ENCODE measurements at places on chromosomes 5 and 9. TPM values are rescaled to one million over a fixed set of nuclear protein-coding genes. Genes with fewer than 3 reads are reported as not detected.

- H3K27ac ChIP-seq, result peak overlapping the region; percentile 91
- peaks cover 22% of the 10 kb centered on the region for H3K4me1 ChIP-seq
- H3K27me3 ChIP-seq, result peaks cover 8% of the 10 kb centered on the region
- H3K36me3 ChIP-seq, result peaks cover 13% of the 10 kb centered on the region
- peak overlapping the region; percentile 81 for H3K4me3 ChIP-seq
These were observed 1.8 kb downstream of the ZBTB34 start for GRCh38 chr9:126862104-126862761.

DNA sequence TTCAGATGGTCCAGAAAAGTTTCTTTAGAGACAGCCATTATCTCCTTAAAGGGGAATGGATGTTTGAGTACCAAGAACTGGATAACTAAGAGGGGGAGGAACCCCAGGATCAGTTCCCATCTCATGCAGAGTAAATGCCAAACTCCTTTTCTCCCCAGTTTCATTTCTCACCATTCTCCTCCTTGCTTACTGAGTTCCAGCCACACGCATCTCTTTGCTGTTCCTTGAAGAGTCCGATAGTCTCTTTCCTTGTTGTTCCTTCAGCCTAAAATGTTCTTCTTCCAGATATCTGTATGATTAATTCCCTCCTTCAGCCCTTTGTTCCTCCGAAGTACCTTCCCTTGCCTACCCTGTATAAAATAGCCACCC, 30.0 kb downstream of the KDM4C start:
- H3K27ac ChIP-seq, result no peak overlapping the region
- H3K4me3 ChIP-seq, result no peak overlapping the region
- peaks cover 9% of the 10 kb centered on the region for H3K4me1 ChIP-seq
- H3K27me3 ChIP-seq, result no peaks in the 10 kb centered on the region

DNA sequence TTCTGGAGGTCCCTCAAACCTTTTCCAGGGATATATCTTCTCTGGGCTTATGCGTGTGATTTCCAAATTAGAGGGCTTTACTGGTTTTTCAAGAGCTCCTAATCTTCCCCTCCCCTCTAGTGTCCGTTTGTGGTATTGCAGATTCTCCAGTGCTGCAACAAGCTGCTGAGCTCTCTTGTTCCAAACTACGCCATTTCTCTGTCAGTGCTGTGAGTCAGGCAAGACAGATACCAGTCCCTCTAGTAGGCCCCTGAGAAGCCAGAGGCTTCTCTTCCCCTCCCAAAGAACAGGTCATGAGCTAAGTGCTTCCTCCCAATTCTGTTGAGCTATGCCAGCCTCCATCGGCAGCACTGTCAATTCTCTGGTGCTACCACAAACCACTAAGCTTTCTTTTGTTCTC, 149.5 kb downstream of the FANCC start:
- no peak overlapping the region for H3K27ac ChIP-seq
- no peak overlapping the region for H3K4me3 ChIP-seq
- peaks cover 15% of the 10 kb centered on the region for H3K4me1 ChIP-seq

DNA sequence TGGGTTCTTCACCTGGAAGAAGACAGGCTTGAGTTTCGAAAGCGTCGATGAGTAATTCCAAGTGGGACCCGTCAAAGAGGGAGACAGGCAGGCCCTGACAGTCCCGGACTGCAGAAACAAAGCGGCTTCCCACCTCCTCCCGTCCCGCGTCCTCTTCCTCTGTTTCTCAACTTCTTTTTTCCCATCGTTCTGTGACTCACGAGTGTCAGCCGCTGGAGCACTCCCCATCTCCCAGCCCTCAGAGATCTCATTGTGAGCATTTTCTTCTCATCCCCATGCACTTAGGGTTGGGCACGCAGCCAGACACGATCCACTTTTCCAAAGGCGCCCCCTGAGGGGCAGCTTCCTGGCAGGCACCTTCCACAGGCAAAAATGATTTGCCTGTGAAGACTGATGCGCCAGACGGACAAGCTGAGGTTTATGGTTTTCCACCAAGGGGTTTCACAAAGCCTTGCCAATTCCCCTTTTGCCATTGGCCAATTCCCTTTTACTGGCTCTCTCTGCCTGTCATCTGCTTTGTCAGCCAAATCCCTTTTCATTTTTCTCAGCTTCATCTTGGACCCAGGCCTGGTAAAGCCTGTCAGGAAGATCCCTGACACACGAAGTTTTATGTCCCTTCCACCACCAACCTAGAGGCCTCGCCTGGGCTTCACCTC, 86.5 kb upstream of the ANKRD55 start:
- H3K27ac ChIP-seq, result peak overlapping the region; percentile 76
- H3K4me3 ChIP-seq, result no peak overlapping the region
- no peak for DNase-seq
- H3K4me1 ChIP-seq, result peaks cover 38% of the 10 kb centered on the region

- H3K27ac ChIP-seq, result peak overlapping the region; percentile 78
- no peak overlapping the region for H3K4me3 ChIP-seq
- H3K27me3 ChIP-seq, result no peaks in the 10 kb centered on the region
- no peak for DNase-seq
These were observed 698 bp upstream of the LCN2 start for GRCh38 chr9:128148509-128149000.

The RASGRF2 gene
- 4.5 TPM for total RNA-seq

DNA sequence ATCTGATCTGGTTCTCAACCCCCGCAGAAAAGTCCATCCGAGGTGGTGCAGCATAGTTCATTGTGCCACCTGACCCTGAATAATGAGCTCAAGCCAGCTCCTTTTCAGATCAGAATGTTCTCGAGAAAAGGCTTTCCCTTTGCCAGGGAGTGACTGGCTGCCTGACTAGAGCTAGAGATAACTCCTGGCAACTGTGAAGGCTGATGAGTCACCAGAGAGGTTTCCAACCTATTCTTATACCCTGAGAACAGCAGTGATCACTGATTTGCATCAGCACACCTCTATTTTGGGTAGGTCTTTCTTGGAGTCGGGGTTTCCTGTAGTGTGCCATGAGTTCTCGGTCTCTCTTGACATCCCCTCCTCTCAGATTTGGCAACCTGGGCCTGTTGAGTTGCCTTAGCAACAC, 127.9 kb downstream of the PIK3R1 start:
- no peak overlapping the region for H3K27ac ChIP-seq
- no peak overlapping the region for H3K4me3 ChIP-seq
- peaks cover 7% of the 10 kb centered on the region for H3K4me1 ChIP-seq
- no peak for DNase-seq
- H3K36me3 ChIP-seq, result peaks cover 2% of the 10 kb centered on the region
- no peaks in the 10 kb centered on the region for H3K27me3 ChIP-seq
